ENCODE measurements at places on chromosomes 11 and 22.

DNA sequence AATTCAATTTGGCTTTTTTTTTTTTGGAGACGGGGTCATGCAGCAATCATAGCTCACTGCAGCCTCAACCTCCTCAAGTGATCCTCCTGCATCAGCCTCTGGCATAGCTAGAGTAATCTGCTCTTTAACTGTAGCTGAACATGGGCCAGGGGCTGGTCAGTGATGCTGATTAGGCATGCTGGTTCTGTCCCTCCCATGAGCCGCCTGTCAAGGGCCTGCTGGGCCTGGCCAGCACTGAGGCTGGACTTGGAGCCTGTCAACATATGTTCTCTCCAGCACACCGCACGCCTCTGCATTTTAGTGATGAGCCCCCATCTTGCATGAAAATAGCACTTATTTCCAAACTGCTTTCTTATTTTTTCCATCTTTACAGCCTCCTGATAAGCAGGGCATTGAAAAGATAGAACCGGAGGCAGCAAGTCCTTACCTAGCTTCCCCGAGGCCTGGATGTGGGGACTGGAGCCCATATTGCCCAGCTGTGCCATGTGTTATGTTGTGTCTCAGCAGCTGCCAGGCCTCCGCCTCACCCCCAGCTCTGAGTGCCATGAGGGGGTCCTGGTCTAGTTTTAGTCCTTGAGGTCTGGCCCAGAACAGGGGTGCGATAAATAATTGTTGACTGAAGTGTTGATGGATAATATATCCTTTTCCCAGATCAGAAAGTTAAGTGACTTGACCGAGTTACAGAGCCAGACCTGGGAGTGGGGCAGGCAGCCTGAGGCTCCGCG, 80.0 kb downstream of the CTTN start:
- DNase-seq = no peak

GRCh38 chr11:133082841-133083488, 449.3 kb downstream of the OPCML start:
- no peak for DNase-seq

- DNase-seq = no peak
Observed at GRCh38 chr11:19253817-19254216, 13.1 kb upstream of the E2F8 start.

DNA sequence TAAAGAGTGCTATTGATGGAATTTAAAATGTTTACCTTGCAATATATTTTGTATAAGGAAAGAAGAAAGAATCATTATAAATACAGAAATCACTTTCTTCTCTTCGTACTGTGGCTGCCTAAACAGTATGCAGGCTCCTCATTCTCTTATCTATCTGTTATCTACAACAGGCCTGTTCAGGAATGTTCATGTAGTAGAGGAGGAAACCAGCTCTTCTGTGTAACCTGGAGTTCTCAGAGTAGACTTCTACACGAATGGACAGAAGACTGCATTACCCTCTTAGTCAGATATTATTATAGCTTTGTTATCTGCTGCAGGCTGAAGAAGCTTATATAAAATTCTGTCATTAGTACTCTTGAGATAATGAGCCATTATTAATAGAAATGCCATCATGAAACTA, 1225.9 kb upstream of the CNTN5 start:
- DNase-seq = no peak

DNA sequence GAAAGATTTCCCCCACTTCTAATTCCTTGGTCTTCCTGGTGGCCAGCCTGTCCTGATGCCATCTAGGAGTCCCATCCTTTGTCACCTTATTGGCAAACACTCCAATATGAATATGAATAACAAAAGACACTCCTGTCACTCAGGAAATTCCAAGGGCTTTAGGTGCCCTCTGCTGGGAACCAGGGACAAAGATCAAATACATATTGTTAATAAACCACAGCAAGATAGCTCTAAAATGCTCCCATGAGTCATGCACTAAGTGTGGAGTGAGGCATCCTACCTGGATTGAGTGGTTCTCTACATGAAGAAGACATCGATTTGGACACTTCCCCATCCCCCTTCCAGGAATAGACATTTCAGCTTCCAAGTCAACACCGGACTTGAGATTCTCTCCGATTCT, 823.6 kb downstream of the TBC1D22A start:
- no peak for DNase-seq

DNA sequence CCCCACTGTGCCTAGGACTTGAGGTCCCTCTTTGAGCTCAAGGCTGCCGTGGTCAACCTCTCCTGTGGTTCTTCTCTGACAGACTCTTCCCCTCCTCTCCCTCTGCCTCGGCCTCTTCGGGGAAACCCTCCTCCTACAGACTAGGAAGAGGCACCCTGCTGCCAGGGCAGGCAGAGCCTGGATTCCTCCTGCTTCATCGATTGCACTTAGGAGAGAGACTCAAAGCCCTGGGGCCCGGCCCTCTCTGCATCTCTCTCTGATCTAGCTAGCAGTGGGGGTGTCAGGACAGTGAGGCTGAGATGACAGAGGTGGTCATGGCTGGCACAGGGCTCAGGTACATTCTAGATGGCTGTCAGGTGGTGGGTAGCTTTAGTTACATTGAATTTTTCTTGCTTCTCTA, 63.6 kb upstream of the EMID1 start:
- no peak for DNase-seq

GRCh38 chr11:47464483-47464882, 15.5 kb upstream of the RAPSN start:
- no peak for DNase-seq

DNA sequence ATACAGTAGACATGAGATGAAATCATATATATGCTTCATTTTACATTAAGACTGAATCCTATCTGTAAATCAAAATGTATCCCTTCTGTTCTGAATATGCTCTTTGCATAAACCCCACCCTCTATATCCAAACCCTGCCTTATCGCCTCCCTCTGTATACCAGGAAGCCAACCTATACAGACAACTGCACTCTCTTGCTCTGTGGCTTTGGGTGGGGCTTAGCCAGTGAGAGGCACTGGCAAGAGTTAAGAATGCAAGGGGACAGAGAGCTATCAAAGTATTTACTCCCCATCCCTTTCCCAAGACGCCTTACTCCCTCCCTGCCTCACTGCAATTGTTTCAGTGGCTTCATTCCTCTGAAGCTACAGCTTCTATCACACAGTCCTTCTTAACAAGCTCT, 309.8 kb downstream of the TTC28 start:
- no peak for DNase-seq

GRCh38 chr11:10301656-10302358, 3.1 kb upstream of the ADM start:
- peak; percentile 67 for DNase-seq

DNA sequence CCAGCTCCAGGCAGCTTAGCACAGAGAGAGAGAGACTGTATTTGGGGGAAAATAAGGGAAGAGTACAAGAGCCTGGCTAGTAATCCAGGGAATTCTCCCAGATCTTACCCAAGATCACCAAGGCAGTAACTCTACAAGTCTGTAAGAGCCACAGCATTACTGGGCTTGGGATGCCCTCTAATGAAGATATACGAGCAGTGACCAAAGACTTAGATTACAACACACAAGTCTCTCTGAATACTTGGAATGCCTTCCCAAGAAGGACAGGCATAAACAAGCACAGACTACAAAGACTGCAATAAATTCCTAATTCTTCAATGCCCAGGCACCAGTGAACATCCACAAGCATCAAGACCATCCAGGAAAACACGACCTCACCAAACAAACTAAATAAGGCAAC, 17.7 kb downstream of the DNAJC24 start:
- DNase-seq = no peak

- no peak for DNase-seq
Observed at GRCh38 chr11:28269586-28269985, 161.4 kb downstream of the METTL15 start.

- DNase-seq = no peak
Observed at GRCh38 chr11:2726964-2727363, 27.2 kb upstream of the KCNQ1OT1 start.

GRCh38 chr22:40056154-40056553, 61.4 kb downstream of the FAM83F start:
- DNase-seq = no peak

GRCh38 chr11:77589181-77589520, 602 bp upstream of the AQP11 start:
- DNase-seq = no peak

DNA sequence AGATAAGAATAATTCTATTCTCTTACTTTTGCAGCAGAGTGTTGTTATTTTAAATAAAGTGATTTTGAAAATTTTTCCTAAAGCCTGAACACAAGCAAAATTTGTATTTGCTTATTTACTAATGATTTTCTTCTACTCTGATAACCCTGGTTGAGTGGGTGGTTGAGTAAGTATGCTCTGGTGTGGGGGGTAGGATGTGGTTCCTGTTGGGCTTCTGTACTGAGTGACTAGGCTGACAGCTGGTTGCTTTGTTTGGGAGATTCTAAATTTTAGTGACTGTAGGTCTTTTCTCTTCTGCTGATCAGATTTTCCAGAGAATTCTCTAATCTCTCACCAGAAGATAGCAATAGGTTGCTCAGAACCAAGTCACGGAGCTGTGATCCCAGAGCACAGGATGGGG, 61.6 kb downstream of the METTL15 start:
- DNase-seq = no peak

GRCh38 chr22:30826670-30827355, 132.1 kb downstream of the OSBP2 start:
- DNase-seq = no peak

GRCh38 chr22:24592851-24593558, at the start of gene LRRC75B:
Gene LRRC75B, minus strand, starts transcription at chr22:24593073. Its CDS starts 34 bp downstream, at chr22:24593039.
- peak; percentile 81 for DNase-seq

GRCh38 chr11:6405846-6406245, 13.0 kb downstream of the APBB1 start:
- DNase-seq = no peak

DNA sequence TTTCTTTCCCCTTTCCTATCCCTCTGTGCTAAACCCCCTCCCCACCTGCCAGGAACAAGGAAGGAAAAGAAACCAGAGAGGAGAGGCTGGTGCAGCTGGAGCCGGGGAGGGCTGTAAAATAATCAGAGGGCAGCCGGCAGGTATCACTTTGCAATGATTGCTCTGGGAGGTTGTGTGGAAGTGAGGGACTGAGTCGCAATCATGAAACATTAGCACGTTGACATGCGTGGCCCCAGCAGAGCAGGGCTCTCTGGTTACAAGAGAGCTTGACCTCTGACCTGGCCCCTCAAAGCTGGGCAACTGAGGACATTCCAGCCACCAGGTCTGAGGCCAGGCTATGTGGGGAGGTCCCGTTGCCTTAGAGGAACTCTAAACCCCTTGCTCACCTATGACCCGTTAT, 170.8 kb upstream of the BDNF start:
- DNase-seq = no peak

GRCh38 chr22:44289414-44290171, 23.2 kb downstream of the SHISAL1 start:
- DNase-seq = no peak

GRCh38 chr11:86255896-86256295, 11.3 kb downstream of the EED start:
- DNase-seq = no peak

GRCh38 chr22:42945736-42946135, 69.2 kb downstream of the PACSIN2 start:
- DNase-seq = no peak

DNA sequence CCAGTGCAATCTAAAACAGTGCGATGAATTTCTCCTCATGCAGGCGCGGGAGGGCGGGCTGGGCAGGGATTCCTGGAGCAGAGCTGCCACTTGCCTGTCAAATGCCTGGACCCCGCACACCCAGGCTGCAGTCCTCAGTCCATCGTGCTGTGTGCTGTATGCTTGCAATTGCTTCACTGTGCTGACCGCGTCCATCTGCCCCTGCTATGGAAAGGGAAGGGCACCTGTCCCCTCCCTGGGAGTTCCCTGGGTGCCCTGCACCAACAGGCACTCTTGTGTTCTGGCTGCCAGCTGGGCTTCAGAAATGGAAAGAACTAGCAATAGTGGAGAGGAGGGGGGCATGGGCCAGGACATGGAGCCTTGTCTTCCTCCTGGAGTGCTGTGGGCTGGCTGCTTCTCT, 185.4 kb upstream of the B3GAT1 start:
- DNase-seq = no peak

GRCh38 chr22:48580481-48580970, 1247.1 kb downstream of the BRD1 start:
- no peak for DNase-seq

- no peak for DNase-seq
Observed at GRCh38 chr11:36463781-36464180, 46.3 kb downstream of the TRAF6 start.

GRCh38 chr11:31805037-31805628, 6.0 kb downstream of the PAX6 start:
- no peak for DNase-seq

DNA sequence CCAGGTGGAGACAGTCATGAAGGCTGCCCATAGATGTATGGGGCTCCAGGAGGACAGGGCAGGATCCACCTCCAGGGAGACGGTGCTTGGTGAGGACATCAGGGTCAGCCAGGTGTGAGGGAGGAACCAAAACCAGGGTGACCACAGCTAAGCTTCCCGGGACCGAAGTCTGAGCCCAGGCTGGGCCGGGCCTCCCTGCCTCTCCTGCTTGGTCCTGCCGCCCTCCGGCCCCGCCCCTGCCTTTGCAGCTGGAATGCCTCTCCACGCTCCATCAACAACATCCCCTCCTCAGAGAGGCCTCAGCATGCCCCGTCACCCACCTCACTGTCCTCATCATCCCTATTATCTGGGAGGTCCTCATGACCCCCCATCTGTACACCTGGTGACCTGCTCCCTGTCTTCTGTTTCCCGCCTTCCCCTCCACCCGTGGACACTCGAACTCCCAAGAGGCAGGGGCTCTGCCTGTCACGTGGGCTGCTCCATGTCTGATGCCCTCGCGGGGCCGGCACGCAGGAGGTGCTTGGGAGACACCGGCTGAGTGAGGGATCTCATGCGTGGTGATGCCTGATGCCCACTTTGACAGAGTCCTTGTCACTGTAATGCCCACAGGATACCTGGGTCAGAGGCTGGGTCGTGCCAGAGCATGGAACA, 59.4 kb downstream of the RTL6 start:
- no peak for DNase-seq

GRCh38 chr22:44547371-44547770, 49.3 kb upstream of the RTL6 start:
- no peak for DNase-seq

- no peak for DNase-seq
Observed at GRCh38 chr11:69703768-69704507, at the start of gene FGF19. Gene FGF19, minus strand, starts transcription at chr11:69704022. Its CDS starts 146 bp downstream, at chr11:69703876.

GRCh38 chr11:6737872-6738466, 33.8 kb downstream of the OR2AG2 start:
- peak; percentile 60 for DNase-seq

- DNase-seq = no peak
Observed at GRCh38 chr11:87775036-87775435, 400.2 kb downstream of the RAB38 start.

GRCh38 chr11:73916435-73916834, 34.4 kb upstream of the DNAJB13 start:
- peak; percentile 21 for DNase-seq
